ENCODE measurements at places on chromosomes 7 and 10. TPM values are rescaled to one million over a fixed set of nuclear protein-coding genes. Genes with fewer than 3 reads are reported as not detected.

Gene VENTX
- total RNA-seq: 1.3 TPM

Gene GPNMB
- 803 TPM for total RNA-seq

Gene CDK14
- 17.3 TPM for total RNA-seq

Gene CRTAC1
- total RNA-seq: 0.88 TPM

Gene ANKRD30A
- 0.66 TPM for total RNA-seq

Gene ARMS2
- not detected for total RNA-seq

Gene GSTO2
- 1.1 TPM for total RNA-seq

Gene PRSS37
- total RNA-seq: not detected

Gene OR2A42
- total RNA-seq: not detected

Gene FAM25G
- not detected for total RNA-seq

Gene CPSF4
- total RNA-seq: 23.2 TPM

Gene LBX1
- total RNA-seq: not detected

Gene RSPH10B
- not detected for total RNA-seq

Gene PARP12
- total RNA-seq: 27.7 TPM

Gene SAMD9
- total RNA-seq: 6.6 TPM

Gene RASSF4
- 212 TPM for total RNA-seq

Gene ZNF503
- total RNA-seq: 9.2 TPM

Gene PNLIPRP2
- total RNA-seq: not detected

Gene HOXA1
- 0.33 TPM for total RNA-seq

Gene SNCG
- 362 TPM for total RNA-seq

Gene PLXNA4
- total RNA-seq: 63.1 TPM

Gene TDRD1
- total RNA-seq: 0.16 TPM

Gene ZPBP
- total RNA-seq: not detected

Gene INSIG1
- total RNA-seq: 256 TPM

Gene RARRES2
- total RNA-seq: 334 TPM

Gene CELF2
- 185 TPM for total RNA-seq

Gene CLDN4
- total RNA-seq: not detected

Gene ARHGAP19
- 10.4 TPM for total RNA-seq

Gene LGI1
- total RNA-seq: 0.68 TPM

Gene ITPRID1
- total RNA-seq: not detected

Gene TMEM236
- 5.5 TPM for total RNA-seq

Gene TMEM196
- not detected for total RNA-seq

Gene RAPGEF5
- 49.5 TPM for total RNA-seq

Gene EVX1
- total RNA-seq: not detected

Gene PHYHIPL
- total RNA-seq: not detected

Gene PRKRIP1
- 18.9 TPM for total RNA-seq

Gene ANKRD61
- total RNA-seq: 1.3 TPM

Gene SFXN2
- total RNA-seq: 2.6 TPM

Gene SAMD9L
- total RNA-seq: 22.9 TPM

Gene ORC5
- total RNA-seq: 13.4 TPM

Gene CALN1
- 0.22 TPM for total RNA-seq

Measured in subcutaneous adipose tissue (tissue), 4 donors.